ENCODE measurements at places on chromosomes 16 and 17.

GRCh38 chr17:20094777-20095176, 85.6 kb downstream of the SPECC1 start:
- no peak for DNase-seq

GRCh38 chr16:57475711-57476339, 10.5 kb downstream of the DOK4 start:
- peak; percentile 59 for DNase-seq

DNA sequence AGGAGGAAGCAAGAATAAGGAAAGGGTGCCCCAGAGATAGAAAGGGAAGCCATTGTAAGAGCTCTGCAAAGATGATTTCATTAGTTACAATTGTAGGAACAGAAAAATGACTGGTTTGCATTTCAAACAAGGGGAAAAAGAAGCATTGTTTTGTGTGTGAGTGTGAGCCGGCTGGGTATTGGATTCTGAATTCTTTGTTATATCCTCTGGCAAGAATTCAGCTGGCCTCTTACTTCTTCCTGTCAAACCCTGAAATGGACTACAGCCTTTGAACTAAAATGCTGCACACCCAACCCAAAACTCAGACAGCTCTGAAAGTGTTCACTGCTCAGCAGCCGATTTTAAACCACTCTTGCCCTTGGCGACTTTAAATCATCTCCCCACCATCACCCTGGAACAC, 461.3 kb downstream of the PMP22 start:
- DNase-seq: no peak

DNA sequence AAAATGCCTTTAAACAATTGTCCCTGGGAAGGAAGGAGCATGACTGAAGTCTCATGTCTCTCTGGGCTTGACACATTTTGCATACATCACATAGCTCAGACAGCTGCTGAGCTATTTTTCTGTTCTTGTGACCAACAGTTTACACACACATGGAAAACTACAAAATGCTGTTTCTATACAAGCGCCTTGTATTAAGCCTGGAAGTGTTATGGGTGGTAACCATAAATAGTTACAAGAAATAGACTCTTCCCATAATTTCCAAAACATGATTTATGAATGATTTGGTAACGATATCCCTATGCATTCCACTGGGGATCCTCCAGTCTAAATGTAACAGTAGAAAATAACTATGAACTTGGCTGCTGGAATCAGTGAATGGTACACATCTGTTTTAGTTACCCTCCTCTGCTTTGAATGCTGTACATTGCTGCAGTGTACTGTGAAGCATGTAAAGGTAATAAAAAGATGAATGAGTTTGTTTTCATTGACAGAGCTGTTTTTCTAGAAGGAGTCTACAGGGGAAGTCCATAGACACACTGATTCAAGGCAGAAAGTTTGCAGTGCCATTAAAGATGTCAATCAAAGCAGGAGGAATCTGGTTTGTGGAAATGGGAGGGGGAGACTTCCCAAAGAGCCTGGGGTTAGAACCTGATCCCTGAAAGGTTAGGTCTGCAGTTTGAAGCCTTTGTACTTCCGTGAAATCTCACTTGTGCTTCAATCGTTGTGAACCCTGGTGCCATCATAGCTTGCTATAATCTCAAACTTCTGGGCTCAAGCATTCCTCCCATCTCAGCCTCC, 5.0 kb downstream of the ACSF2 start:
- DNase-seq: no peak

- no peak for DNase-seq
These were observed 14.7 kb downstream of the CYBC1 start for GRCh38 chr17:82435601-82436583.

DNA sequence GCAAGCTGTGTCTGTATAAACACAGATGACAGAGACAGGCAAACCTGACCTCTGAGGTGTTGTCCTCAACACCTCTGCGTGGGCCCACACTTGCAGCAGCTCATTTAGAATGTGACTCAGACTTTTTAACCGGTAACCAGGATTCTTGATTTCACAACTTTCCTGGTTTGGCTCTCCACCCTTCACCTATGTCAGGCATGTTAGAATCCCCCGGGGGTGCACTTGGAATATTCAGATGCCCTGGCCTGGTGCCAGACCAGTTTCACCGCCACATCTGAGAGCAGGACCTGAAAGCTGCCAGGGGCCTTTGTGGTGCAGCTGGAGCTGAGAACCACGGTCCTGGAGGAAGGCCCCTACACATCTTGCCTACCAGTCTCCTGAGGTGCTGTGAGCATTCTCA, 4.8 kb downstream of the DHODH start:
- DNase-seq: no peak

DNA sequence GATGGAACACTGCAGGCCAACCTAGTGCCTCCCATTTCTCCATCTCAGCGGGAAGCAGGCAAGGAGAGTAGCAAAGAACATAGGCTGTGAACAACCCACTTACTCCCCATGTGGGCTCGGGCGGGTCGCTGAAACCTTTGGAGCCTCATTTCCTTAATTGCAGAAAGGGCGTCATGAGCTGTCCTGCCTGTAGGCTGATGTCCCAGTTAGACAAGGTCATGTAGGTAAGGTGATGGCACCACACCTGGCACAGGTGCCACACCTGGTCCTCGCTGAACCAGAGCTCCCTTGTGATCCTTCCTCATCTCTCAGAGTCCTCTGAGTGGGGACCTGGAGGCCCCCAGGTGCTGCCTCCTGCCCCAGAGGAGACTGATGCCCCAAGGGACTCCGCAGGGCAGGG, 22.9 kb downstream of the ABCC3 start:
- no peak for DNase-seq

DNA sequence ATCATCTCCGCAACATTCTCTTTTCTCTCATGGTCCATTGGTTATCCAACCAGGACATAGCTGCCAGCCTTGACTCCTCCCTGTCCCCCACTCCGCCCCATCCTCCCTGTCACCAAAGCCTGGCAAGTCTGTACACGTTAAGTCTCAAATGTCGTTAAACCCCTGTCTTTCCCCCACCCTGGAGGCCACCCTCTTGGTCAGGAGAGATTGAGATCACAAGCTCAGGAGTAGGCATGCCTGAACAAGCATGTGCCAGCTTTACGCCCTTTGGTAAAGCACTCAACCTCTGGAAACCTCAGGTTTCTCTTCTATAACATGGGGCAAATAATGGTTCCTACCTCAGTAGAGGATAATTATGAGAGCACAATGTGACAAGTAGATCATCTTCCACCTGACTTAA, 38.1 kb upstream of the CCL1 start:
- DNase-seq: no peak

GRCh38 chr16:27890866-27891265, 172.6 kb downstream of the GSG1L start:
- no peak for DNase-seq

GRCh38 chr17:20206068-20206467, 196.9 kb downstream of the SPECC1 start:
- no peak for DNase-seq

Measured in Jurkat, Clone E6-1 (cell line).